Fibroblast of skin of abdomen (primary cell): ENCODE measurements at places on chromosomes 6 and 20.

DNA sequence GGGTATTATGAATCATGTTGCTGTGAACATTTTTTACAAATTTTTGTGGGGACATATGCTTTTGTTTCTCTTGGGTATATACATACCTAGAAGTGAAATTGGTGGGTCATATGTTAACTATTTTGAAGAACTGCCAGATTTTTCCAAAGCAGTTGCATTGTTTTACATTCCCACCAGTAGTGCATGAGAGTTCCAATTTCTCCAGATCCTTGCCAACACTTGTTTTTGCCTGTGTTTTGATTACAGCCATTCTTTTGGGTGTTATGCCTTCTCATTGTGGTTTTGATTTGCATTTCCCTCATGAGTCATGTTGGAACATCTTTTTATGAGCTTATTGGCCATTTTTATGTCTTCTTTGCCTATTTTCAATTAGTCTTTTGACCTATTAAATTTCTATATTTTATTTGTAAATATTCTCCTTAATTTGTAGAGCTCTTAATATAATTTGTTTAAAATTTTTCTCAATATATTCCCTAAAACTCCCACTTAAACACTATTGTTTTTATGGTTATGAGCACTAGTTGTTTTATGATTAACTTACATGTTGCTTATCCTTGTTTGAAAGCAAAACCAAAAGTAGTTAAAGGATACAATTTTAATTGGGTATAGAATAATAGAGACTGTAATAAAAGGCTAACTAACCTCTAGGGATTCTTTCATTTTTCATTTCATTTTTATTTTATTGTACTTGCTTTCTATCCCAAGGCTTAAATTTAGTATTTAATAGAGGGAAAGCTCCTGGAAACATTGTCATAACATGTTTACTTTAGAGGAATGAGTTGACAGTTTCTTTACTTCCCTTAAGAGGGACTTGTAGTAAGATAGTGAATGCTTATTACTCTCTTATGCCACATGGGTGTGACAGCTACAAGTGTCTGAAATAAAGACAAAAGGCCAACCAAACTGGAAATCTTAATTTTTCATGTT lies 5.5 kb downstream of the UBR2 start:
- peak; percentile 97 for DNase-seq

DNA sequence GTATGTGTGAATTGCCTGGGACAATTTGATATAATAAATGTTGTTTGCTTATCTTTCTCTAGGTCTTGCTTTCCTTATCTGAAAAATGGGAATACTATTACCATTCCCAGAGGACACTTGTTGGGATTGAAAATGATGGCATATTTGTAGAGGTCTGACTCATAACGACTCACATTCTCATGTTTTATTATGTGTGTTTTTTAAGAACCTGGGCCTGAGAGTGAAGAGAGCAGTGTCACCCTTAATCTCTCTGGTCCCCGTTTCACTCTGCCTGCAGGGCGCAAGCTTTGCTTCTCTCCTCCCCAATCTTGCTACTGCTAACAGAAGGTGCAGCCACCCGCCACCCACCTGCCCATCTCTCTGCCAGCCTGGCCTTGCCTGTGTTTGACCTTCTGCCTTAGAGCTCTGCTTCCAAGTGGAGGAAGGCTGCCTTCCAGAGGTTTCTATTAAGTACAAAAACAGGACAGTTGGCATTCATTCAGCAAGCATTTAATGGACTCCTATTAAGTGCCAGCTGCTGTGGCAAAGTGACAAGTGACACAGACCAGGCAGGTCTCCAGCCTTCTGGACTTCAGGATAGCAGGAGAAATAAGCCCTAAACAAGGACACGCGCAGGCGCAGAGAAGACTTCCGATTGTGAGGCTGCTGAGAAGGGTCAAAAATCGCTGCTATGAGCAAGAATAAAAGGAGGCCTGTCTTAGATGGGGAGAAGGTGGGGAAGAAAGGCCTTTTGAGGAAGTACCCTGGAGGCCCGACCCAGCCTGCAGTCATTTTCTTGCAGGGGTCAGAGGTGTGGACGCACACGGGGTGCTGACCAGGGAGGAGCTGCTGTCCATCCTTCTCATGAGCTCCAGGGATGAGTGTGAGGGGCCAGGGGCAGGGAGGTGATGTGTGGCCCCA lies 112.5 kb downstream of the JPH2 start:
- peak; percentile 68 for DNase-seq

DNA sequence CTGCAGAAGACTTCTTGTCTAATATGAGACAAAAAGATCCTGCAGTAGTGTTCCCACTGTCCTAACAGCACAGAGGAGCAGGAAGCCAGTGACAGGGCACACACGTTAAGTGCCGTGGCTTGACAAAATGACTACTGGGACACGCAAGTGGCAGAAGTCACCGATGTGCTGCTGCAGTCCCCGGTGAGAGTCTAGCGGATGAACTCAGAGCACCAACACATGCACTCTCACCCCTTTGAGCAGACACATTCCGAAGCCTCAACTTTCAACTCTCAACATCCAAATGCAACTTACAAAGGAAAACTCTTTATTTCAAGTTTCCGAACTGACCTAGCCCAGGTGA lies 898 bp downstream of the LAMA4 start:
- no peak for DNase-seq

DNA sequence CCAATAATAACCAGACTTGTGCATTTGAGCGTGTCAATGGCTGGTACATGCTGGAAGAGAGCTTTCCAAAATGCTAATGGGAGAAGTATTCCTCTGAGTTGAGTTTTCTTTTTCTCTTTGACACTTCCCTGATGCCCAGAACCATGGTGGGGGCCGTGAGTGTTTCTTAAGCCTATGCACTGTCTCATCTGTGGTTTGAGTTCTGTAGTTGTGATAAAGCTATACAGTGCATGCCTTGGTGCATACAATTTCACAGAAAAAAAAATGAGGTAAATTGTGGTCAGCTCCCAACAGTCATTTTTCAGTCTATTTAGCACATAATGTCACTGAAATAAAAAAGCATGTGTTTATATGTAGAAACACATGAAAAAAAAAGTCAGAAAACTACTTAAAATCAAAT lies 204.8 kb downstream of the HDGFL1 start:
- DNase-seq = no peak

DNA sequence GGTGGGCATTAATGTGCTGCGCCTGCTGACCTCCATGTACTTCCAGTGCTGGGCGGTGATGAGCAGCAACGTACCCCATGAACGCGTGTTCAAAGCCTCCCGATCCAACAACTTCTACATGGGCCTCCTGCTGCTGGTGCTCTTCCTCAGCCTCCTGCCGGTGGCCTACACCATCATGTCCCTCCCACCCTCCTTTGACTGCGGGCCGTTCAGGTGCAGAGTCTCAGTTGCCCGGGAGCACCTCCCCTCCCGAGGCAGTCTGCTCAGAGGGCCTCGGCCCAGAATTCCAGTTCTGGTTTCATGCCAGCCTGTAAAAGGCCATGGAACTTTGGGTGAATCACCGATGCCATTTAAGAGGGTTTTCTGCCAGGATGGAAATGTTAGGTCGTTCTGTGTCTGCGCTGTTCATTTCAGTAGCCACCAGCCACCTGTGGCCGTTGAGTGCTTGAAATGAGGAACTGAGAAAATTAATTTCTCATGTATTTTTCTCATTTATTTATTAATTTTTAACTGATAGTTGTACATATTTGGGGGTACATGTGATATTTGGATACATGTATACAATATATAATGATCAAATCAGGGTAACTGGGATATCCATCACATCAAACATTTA lies 35.2 kb upstream of the NOP56 start:
- DNase-seq = no peak

- peak; percentile 58 for DNase-seq
Measured at GRCh38 chr6:17413313-17413750, 19.9 kb downstream of the CAP2 start.

GRCh38 chr20:14341801-14342200 lies 4.4 kb upstream of the FLRT3 start:
- DNase-seq = no peak

DNA sequence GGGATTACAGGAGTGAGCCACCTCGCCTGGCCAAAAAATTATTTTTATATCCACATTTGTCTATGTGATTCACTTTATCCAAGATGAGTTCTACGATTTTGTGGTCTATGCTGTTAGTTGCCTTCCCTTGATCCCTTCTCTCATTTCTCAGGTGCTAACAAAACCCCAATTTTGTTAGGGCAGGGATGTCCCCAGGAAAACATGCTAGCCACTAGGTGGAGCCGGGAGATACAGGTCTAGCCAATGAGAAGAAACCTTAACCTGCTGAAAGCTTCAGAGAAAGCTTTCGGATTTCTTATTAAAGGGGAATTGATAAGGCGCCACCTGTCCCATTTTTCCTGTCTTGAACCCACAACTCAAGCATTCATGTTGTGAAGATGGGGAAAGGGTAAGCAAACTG lies 167.4 kb upstream of the OLIG3 start:
- peak; percentile 17 for DNase-seq

- no peak for DNase-seq
Measured at GRCh38 chr20:62601172-62601571, 41.1 kb upstream of the SLCO4A1 start.

DNA sequence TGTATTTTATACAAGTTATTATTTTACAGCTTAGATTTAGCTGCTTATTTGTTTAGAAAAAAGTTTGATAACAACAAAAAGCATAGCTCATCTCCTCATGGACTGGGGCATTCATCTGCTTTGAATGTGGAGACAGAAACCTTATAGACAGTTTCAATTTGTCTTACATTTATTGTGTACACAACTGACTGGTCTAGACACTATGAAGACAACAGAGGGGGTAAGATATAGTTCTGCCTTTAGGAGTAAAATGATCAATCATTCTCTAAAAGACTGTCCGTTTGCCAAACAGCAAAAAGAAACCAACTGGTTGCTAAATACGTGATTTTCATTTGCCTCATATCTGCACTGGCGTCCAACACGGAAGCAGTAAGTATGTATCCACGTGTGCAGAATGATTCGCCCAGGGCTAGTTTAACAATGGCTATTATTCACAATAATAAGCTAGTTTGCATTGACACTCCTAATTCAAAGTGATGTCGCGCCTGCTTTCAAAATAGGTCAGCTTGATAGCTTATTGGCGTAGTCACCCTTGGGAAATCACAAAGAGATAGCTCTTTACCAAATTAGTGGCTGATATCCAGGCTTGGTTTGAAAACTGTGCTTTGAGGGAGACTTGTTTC lies 153.6 kb downstream of the BMP2 start:
- DNase-seq = no peak

GRCh38 chr20:40251284-40251932 lies 437.6 kb downstream of the MAFB start:
- peak; percentile 15 for DNase-seq

GRCh38 chr6:70527071-70527737 lies 39.5 kb upstream of the SDHAF4 start:
- peak; percentile 46 for DNase-seq

- DNase-seq = peak; percentile 44
Measured at GRCh38 chr6:152636021-152636608, 1.0 kb downstream of the SYNE1 start.

DNA sequence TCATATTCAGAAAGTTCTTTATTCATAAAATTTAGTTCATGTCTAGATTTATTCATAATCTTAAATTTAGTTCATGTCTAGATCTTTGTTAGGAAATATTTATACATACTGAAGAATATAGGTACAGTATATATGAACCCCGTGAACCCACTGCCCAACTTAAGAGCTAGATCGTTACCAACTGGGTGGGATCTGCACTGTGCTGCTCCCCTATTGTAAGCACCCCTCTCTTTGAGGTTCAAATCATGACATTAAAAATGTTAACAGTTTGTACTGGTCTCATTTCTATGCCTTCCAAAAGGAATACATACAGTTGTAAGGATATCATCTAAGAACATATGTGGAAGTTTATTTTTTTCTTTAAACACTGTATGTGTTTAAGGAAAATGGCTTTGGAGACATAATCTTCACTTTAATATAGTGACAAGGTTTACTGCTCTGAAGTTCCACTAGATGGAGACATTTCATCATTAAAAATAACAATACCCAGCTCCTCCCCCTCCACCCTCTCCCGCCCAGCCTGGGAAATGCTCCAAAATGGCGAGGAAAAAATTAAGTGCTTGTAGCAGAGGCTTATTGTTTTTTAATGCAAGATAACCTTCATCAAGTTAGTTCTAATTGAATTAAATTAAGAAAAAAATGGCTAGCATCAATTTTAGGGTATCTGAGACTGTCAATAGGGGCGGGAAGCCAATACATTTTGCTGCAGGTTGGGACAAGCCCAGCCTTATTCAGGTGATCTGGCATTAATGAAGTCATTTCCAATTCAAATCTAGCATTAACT lies 104.1 kb upstream of the TRAF3IP2 start:
- DNase-seq = peak; percentile 78

DNA sequence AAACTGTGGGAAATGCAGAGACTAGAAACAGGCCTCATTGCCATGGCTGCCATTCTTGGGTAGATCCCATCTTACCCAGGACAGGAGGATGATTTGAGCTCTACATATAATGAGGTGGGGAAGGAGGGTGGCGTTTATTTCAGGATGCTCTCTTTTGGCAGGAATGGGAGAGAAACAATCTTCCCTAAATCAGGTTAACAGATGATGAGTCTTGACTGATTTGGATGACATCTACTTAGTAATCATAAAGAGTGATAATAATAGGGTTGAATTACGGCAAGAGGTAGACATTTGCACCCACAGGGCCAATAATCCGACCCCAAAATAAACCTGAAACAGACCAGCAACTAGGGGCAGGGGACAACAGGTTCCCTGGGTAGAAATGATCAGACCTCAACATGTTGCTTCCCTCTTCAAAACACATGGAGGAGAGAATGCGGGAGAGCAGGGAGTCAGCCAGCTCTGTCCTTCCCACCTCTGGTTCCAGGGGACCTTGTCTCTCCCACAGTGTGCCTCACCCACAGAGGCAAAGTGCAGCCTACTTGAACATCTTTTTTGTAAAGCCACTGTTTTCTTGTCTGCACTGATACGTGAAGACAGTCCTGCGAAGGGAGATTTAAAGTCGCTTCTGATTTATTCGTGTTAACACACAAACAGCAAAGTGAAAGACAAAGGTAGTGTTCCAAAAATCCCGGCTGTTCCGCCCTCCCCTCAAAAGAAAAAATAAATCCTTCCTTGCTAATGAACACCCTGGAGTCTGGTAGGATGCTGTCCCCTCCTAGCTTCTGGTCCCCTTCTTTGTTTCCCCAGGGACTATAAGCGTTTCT lies 3.9 kb downstream of the FOXQ1 start:
- DNase-seq = no peak

DNA sequence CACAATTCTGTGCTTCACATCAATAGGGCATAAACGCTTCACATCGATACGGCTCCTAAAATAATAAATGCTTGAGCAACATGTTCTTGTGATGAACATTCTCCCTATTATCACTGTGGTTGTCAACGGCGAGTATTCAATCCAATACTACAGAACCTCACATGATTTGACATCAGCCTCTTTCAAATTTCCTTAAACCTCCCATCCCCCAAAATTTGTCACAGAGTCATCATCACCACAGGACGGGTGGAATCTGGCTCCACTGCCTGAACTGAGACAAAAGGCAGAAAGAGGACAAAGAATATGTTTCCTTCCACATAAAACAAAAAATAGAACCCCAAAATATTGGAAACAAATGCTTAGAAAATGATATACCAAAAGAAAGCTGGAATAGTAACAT lies 7.3 kb downstream of the THEMIS start:
- no peak for DNase-seq

GRCh38 chr6:73308712-73309534 lies 45.2 kb downstream of the DPPA5 start:
- peak; percentile 16 for DNase-seq

GRCh38 chr6:1082285-1082935 lies 229.5 kb upstream of the FOXQ1 start:
- DNase-seq = peak; percentile 81
